Stimulated activated CD4-positive, alpha-beta T cell treated with anti-CD3 and anti-CD28 coated beads, TNF-alpha, amount 100 ng/mL, for 24 hours (primary cell): ENCODE measurements at places on chromosomes 2 and 18.

DNA sequence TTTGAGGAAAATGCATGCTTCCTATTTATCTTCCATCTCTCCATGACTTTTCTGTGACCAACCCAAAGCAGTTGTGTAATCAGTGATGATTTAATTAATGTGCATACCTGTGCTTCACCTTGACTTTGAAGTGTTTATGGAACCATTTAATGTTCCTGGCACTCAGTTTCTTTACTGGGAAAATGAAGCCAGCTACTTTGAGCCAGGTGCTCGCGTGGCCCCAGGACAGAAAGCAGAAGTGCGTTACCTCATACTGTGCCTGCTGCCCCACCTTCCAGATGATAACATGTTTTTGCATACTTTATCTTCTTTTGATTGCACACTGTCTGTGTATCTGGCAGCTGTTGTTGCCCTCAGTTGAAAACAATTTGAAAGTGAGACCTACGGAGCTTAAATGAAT lies 61.3 kb downstream of the PMAIP1 start:
- no peak for DNase-seq

DNA sequence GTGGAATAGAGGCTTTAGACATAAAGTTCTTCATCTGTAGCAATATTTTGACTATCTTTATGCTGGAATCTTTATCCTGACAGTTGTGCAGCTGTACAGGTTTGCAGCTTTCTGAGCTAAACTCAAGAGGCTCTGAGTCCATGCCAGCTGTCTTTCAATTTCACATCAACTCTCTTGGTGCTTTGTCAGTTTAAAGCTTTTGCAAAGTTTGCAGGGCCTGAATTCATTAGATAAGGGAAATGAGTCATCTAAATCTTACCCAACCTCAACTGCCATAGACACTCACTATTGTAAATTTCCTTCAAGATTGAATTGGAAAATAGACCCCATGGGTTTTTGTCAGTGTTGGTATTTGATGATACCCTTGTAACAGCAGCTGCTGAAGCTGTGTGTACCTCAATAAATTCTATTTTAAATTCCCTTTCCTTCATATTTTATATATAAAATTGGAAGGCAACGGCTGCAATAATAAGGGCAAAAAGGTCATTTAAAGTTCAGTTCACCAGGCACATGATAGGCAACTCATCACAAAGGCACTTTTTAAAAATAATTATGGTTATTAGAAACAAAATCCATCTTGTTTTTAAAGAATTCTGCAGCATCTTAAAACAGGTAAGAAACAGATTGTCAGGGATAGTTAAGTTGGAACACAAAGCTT lies 169.9 kb upstream of the SLC39A10 start:
- no peak for DNase-seq

GRCh38 chr2:119715409-119716283 lies 36.6 kb downstream of the TMEM177 start:
- DNase-seq: no peak

DNA sequence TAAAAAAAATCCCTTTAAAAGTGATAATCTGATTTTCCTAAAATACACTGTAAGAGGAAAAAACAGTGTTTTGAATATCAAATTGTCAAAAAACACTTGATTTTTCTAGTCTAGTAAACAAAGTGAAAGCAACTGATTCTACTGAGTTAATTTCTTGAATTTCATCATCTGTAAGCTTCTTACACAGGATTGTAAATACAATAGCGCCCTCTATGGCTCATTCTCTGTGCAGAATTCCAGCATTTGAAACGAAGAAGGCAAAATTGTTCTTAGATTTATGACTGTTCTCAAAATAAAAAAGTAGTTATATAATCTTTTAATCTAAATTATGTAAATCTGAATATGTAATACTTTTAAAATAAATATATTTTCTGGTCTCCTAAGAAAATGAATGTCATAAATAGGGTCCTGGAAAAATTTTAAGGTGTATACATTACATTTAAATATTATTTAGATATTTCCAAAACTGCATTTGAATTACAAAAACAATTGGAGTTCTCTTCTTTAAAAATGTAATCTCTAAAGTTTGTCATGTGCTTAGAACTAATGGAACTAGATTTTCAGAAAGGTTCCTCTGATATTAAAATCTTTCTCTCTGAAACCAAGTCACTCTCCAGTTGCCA lies 176.9 kb upstream of the MC4R start:
- DNase-seq: no peak

GRCh38 chr2:3638456-3638810 lies 19.6 kb upstream of the ALLC start:
- DNase-seq: no peak

DNA sequence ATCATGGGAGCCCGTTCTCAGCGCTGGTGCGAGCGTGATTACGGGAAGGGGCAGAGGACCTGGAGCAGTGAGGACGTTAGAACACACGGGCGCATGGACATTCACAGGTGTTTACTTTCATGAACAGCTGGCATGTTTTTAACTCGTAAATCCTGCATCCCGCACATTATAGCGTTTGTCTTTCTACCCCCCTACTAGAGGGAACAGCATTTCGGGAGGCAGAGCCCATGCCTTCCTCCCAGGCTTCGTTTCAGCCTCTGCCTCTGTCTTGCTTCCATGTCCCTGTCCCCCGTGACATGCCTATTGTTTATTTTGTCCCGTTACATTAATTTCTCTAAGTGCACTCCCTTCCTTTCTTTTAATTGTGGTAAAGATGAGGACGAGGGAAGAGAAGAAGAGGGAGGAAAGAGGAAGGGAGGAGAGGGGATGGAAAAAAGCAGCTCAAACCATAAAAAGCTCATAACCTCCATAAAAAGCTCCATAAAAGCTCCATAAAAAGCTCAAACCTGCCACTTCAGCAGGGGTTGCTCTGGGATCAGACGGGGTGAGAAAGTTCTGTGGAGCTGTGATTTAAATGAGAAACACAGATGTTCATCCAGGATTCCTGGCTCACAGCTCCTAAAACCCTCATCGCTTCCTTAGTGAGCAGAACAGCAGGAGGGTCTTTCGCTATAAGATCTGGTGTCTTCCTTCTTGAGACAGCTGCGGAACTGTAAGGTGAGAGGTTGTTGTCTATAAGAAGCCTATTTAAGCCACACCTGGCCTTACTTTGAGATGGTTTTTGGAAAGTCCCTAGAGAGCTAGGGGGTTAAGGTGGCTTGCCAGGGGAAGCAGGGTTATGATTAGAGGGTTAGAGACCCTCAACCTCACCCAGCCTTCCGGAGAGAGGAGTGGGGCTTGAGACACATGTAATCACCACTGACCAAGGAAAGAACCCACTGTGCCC lies 66.6 kb upstream of the SNTG2 start:
- no peak for DNase-seq

DNA sequence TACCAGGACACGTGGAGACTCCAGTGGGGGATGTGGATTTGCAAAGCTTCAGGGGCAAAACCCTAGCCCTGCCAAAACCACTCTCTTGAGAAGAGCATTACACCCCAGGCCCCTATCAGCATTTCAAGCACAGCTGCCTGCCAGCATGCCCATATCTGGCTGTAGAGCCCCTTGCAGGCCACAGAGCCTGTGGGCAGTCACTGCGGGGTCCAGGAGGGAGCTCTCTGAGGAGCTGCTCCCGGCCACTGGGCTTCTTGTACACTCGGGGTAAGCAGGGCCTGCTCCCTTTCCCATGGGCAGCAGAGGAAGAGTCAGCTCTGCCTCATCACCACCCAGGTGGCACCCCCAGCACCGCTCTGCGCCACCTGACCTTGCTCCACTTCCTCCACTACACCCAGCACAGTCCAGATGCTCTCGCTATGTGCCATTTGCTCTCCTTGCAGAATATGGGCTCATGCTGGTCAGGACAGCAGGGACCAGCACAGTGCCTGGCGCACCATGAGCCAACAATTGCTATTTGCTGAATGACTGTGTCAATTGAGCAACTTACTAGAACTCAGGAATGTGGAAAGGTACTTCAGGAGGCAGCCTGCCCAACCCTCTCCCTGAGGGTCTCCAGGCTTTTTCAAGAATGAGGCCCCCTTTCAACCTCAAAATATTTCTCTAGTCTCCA lies 7.4 kb downstream of the CHST10 start:
- no peak for DNase-seq

- no peak for DNase-seq
These were observed 7.2 kb downstream of the RPIA start for GRCh38 chr2:88698498-88699233.

DNA sequence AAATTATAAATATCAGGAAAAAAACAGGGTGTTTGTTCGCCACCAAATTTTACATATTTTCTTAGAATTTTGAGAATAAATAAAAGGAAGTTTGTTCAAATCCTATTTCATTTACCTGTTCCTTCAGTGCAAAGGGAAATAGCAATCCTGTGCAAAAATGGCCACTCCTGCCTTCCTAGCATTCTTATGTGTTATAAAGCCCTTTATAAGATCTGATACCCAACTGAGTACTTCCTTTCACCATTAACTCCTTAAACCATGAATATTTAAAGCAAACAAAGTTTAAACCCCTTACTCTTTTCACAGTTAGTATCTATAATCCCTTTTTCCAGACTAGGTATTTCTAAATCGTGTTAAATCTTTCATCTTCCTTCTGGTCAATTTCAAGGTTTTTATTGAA lies 427.8 kb downstream of the NR4A2 start:
- no peak for DNase-seq

DNA sequence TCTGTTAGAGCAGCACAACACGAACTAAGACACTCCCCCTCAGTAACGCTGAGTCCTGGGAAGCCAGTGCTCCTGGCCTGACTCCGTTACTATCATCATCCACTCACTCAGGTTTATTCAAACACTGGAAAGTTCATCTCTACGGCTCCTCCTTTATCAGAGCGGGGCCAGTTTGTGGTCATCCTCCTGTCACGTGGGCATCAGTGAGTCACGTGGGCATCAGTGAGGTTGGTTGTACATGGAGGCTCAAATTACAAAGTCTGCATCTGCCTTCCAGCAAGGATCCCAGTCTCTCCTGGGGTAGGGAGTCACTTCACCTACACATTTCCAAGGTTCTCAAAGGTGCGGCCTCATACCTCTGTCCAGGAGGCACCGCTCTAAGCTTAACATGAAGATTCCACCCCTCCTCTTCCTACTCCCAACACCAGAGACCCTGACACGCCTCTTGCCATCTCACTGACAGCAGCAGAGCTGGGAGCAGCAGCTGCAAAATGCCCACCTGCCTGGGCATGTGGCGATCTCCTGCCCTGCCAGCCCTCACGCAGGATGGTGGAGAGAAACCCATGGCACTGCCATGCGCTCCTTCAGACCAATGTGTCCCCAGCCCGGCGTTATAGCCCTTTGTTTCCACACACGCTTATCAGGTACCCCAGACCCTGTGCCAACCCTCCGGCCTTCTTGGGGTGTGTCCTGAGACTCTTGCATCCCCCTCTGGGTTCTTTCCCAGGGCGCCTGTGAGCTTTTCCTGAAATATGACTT lies 99.2 kb upstream of the PTPRM start:
- DNase-seq: no peak

DNA sequence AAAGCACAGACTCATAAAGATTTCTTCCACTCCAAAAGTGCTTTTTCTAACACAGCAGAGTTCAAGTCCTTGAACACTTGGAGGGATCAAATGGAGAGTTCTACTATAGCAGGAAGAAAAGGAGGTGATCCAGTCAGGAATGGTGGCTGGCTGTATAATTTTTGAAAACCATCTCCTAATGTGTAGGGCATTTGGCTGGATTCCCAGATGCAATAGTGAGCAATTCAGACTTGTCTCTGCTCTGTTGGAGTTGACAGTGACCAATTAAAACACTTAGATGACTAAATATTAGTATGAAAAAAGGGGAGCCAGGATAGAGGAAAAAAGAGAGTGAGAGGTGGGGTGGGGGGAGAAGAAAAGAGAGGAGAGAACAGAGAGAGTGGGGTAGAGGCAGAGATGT lies 5.3 kb upstream of the G6PC2 start:
- DNase-seq: no peak

DNA sequence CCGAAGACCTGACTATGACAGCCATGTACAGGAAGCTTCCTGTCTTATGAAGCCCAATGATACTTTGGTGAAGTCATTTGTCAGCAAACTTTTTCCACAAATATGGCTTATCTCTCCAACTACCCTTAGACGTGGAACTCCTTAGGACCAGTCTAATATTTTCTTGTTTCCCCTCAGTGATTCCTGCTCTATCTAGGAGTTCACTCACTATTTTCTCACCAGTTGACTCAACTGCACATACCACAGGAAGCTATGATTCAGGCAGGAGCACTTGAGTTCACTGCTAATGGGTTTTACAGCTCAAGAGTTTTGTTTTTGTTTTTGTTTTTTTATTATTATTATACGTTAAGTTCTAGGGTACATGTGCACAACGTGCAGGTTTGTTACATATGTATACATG lies 109.3 kb downstream of the ANTXR1 start:
- no peak for DNase-seq
